ENCODE measurements at places on chromosomes 5 and 9.

DNA sequence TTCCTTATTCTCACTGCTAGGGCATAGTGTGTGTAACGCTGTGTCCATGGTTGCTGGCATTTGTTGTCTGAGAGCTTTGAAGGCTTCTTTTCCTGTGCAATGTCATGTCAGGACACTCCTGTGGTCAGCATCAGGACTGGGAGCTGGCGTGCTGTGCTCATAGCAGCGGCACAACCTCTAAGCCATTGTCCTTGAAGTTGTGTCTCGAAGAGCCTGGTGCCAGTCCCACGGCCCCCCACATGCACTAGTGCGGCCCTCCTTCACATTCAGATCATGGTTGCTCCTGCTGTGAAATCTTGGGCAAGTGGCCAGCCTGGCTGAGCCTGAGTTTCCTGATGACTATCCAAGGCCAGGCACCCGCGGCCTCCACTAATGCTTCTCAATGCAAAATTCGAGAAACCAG is 32.4 kb downstream of the PDZD2 start:
- DNase-seq: no peak

- no peak for DNase-seq
Measured at GRCh38 chr5:38944282-38944681, 98.5 kb downstream of the OSMR start.

DNA sequence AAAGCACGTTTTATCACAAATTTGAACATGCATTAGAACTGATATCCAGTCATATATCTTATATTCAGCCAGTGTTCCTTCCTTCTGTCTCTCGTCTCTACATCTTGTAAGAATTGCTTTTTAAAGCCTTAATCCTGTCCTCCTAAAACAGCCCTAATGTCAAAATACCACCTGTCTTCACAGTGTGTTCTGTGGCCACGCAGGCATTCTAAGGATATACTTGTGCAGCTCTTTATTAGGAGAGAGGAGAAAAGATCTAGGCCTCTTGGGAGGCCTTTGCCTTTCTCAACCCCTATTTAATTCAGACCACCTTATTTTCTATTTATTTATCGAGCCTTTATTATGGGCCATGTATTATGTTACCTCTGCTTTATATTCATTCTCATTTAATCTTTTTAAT is 78.3 kb downstream of the MAN2A1 start:
- DNase-seq: no peak

- DNase-seq: peak; percentile 40
Measured at GRCh38 chr9:71609448-71609830, 158.9 kb downstream of the CEMIP2 start.

GRCh38 chr5:180331647-180331950 is 21.5 kb downstream of the GFPT2 start:
- no peak for DNase-seq

GRCh38 chr5:135015942-135016341 is 18.1 kb downstream of the PITX1 start:
- DNase-seq: no peak

DNA sequence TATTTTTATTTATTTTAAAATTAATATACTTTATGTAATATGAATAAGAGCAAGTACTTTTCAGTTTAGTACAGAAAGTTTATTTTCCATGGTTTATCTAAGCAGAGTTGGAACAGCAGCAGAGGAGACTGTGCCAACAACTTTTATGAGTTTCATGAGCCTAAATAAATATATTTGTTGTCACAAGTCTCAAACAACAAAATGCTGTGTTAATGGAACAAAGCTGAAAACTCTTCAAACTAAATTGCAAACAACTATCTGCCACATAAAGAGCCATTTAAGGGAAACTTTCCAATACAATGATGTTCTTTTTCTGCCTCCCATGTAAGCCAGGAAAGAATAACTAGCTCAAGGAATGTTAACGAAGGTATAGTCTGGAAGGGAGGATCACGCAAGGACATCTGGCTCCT is 96.1 kb downstream of the FBN2 start:
- no peak for DNase-seq

DNA sequence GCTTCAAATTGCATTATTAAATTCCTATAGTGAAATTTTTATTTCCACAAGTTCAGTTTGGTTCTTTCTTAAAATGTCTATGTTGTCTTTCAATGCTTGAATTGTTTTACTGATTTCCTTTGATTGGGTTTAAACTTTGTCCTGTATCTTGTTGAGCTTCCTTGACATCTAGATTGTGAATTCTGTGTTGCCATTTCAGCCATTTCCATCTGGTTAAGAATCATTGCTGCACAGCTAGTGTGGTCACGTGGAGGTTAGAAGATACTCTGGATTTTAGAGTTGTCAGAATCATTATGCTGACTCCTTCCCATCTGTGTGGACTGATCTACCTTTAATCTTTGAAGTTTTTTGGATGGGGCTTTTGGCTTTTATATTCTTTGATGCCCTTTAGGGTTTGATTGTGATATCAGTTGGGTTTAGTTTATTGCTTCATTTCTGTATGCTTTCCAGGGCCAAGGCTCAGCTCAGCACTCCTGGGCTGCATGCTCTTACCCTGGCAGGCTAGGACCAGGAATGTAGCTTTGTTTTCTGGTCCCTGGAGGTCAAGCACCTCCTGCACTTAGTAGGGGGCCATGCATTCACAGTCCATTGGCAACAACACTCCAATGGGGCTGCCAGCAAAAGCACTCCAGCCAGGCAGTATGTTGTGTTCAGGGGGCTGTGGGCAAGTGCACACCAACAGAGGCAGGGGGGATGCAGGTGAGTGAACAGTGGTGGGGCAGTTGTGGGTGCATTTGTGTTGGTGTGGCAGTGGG is 141.4 kb downstream of the PRR16 start:
- DNase-seq: peak; percentile 39

DNA sequence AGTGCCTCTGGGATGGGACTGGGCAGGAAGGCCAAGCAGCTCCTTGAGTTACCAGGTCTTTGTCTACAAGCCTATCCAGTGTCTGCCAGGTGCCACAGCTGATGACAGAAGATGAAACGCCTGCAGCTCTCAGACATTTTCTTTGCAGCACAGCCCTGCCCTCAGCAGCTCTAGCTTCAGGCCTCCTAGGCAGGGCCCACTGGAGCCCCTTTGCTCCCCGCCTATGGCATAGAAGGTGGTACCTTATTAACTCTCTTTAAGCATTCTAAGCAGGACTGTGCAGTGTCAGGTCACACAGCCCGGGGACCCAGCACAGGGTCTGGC is 1.3 kb upstream of the SKP1 start:
- no peak for DNase-seq

DNA sequence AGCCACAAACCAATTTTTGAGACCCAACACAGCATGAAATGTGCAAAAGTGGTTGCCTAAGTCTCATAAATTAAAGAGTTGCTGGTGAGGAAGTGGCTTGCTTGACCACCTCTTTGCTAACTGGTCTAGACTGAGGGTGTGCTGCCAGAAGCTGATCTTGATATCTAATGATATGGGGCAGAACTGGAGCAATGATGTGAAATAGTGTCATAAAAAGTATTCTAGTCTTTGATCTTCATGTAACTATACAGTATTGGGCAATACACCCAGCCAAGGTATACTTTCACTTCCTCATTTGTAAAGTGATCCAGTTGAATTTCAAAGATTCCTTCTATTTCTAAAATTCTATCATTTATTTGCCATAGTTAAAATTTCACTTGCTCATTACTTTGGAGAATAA is 5.9 kb upstream of the YTHDC2 start:
- no peak for DNase-seq

Data from iris pigment epithelial cell (primary cell).